Upper lobe of right lung (tissue), 1 donor: ENCODE measurements at places on chromosomes 1 and 21. TPM values are rescaled to one million over a fixed set of nuclear protein-coding genes. Genes with fewer than 3 reads are reported as not detected.

DNA sequence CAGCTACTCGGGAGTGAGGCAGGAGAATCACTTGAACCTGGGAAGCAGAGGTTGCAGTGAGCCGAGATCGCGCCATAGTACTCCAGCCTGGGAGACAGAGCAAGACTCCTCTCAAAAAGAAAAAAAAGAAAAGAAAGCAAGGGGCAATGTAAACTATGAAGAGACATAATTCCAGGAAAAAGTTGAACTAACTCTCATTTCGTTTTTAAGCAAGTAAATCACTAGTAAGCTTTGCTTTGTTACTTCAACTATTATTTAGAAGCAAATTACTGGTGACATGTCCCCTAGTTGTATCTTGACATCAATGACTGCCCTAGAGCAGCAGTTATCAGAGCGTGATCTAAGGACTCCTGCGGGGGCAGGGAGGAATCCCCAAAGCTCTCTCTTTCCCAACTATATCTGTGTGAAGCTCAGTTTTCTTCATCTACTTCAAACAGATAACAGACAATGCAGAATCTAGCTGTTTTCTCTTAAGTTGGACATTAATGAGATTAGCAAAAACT, 18.7 kb downstream of the CLSTN1 start:
- no peak for DNase-seq
- H3K4me1 ChIP-seq: peaks cover 5% of the 10 kb centered on the region
- no peaks in the 10 kb centered on the region for H3K27me3 ChIP-seq
- H3K36me3 ChIP-seq: no peaks in the 10 kb centered on the region

The FGR gene
- 149 TPM for total RNA-seq

The MAP1LC3C gene
- 14.2 TPM for total RNA-seq

The DMRTA2 gene
- not detected for total RNA-seq

- H3K27ac ChIP-seq: no peak overlapping the region
- no peak for DNase-seq
- H3K4me3 ChIP-seq: no peak overlapping the region
- H3K4me1 ChIP-seq: no peaks in the 10 kb centered on the region
- no peaks in the 10 kb centered on the region for H3K36me3 ChIP-seq
- H3K27me3 ChIP-seq: peaks cover 1% of the 10 kb centered on the region
Observed at GRCh38 chr1:230286890-230287269, 139.3 kb downstream of the PGBD5 start.

The MATN1 gene
- total RNA-seq: not detected

DNA sequence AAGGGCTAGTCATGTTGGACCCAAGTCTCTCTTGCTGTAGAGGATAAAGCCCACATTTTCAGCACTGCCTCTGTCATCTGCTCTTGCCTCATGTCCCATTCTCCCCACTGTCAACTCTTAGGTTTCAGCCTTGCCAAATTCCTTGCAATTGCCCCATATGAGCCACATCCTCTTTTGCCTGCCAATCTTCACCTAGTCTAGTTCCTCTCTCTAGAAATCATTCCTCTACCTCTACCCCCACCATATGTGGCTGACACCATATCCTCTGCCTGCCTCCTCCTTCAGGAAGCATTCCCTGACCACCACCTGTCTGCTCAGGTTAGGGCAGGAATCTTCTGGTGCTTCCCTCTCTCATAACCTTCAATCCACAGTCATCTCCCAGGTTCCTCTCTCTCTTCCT, 38.2 kb downstream of the SLC9A1 start:
- H3K36me3 ChIP-seq: peaks cover 5% of the 10 kb centered on the region
- H3K27me3 ChIP-seq: no peaks in the 10 kb centered on the region
- peaks cover 87% of the 10 kb centered on the region for H3K4me1 ChIP-seq
- DNase-seq: no peak

GRCh38 chr1:196160066-196160795, 448.0 kb downstream of the KCNT2 start:
- H3K4me1 ChIP-seq: no peaks in the 10 kb centered on the region
- H3K27me3 ChIP-seq: no peaks in the 10 kb centered on the region
- H3K4me3 ChIP-seq: no peak overlapping the region
- no peak overlapping the region for H3K27ac ChIP-seq

- peaks cover 12% of the 10 kb centered on the region for H3K4me1 ChIP-seq
- H3K27me3 ChIP-seq: no peaks in the 10 kb centered on the region
- no peaks in the 10 kb centered on the region for H3K36me3 ChIP-seq
- no peak for DNase-seq
- H3K4me3 ChIP-seq: no peak overlapping the region
Observed at GRCh38 chr1:34868230-34869049, 8.9 kb upstream of the SMIM12 start.

The CFAP107 gene
- total RNA-seq: not detected

- DNase-seq: no peak
- no peak overlapping the region for H3K4me3 ChIP-seq
- no peaks in the 10 kb centered on the region for H3K27me3 ChIP-seq
- H3K36me3 ChIP-seq: peaks cover 30% of the 10 kb centered on the region
Observed at GRCh38 chr21:45225741-45226327, 61.9 kb downstream of the POFUT2 start.

- peaks cover under 1% of the 10 kb centered on the region for H3K36me3 ChIP-seq
- H3K4me1 ChIP-seq: peaks cover 12% of the 10 kb centered on the region
- H3K27ac ChIP-seq: no peak overlapping the region
- no peaks in the 10 kb centered on the region for H3K27me3 ChIP-seq
- no peak overlapping the region for H3K4me3 ChIP-seq
- DNase-seq: no peak
Observed at GRCh38 chr1:206898915-206899431, 1.7 kb downstream of the IL24 start.

The TMPRSS15 gene
- not detected for total RNA-seq

DNA sequence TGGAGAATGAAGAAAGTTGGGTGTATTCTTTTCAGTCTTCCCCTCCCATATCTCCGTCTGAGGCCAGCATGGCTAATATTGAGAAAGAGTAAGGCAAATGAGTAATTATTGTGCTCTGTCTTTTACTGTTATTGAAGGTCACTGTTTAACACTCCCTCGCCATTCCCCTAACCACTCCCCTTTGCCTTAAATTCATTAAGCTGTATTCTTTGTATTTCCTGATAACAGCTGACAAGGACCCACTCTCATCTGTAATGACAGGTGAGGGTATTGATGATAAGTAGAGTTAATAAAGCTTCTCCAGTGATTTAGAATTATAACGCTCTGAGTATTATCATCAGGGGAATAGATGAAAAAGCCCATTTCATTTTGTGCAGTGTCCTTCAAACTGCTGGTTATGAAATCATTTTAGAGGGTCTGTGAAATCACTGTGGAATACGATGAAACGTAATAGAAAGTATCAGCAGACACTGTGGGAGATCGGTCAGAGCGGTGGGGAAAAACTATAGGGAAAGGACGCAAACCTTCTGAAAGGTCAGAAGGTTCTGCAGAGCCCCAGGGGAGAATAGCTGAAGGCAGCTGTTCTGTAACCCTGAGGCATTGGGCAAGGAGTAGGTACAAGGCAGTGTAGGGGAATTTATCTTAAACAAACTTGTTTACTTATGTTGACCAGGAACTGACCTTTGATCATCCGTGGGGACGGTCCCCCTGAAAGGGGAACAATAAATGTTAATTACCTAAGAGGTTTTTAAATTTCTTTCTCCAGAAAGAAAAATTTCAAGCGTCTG, 46.3 kb upstream of the CACYBP start:
- no peaks in the 10 kb centered on the region for H3K36me3 ChIP-seq
- H3K27ac ChIP-seq: peak overlapping the region; percentile 0
- no peak for DNase-seq
- no peak overlapping the region for H3K4me3 ChIP-seq

- H3K4me3 ChIP-seq: no peak overlapping the region
- no peaks in the 10 kb centered on the region for H3K4me1 ChIP-seq
- no peak for DNase-seq
- H3K27ac ChIP-seq: no peak overlapping the region
- no peaks in the 10 kb centered on the region for H3K27me3 ChIP-seq
Observed at GRCh38 chr1:44602634-44603628, 71.3 kb downstream of the TMEM53 start.

DNA sequence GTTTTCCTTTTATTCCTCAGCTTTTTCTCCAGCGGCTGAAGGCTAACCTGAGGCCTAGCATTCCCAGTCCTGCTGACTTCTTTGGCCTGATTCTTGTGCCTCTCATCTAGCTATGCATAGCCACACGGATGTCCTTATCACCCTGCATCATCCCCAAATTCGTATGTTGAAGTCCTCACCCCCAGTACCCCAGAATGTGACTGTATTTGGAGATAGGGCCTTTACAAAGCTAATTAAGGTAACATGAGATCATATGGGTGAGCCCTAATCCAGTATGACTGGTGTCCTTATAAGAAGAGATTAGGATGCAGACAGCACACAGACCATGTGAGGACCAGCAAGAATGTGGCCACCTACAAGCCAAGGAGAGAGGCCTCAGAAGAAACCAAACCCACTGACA, 44.6 kb downstream of the CDCP2 start:
- no peaks in the 10 kb centered on the region for H3K36me3 ChIP-seq
- no peak for DNase-seq

DNA sequence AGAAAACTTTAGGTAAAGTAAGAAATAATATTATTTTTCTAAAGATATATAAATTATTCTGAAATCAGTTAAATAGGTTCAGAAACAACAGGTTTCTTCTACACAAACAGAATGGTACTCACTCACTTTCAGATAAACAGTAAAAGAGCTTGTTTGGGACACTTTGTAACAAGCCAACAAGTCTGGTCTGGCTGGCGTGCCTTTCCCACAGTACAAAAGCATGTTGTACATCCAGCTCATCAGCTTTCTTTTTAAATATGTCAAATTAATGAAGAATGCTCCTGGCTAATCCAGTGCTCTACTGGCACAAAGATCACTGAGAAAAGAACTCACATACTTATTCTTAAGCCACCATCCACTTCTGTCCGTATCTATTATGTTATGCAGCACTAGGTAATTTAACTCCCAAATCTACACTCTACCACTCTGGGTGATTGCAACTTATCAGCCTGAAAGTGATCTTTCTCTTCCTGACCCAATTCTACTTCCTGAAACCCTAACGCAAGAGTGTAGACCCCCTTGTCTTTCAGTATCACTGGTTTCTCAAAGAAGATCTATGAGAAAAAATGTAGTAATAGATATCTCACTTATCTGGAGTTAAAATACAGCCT, 32.6 kb downstream of the TRIT1 start:
- H3K4me1 ChIP-seq: peaks cover 16% of the 10 kb centered on the region
- H3K27ac ChIP-seq: no peak overlapping the region
- H3K36me3 ChIP-seq: peaks cover 14% of the 10 kb centered on the region
- no peak overlapping the region for H3K4me3 ChIP-seq

DNA sequence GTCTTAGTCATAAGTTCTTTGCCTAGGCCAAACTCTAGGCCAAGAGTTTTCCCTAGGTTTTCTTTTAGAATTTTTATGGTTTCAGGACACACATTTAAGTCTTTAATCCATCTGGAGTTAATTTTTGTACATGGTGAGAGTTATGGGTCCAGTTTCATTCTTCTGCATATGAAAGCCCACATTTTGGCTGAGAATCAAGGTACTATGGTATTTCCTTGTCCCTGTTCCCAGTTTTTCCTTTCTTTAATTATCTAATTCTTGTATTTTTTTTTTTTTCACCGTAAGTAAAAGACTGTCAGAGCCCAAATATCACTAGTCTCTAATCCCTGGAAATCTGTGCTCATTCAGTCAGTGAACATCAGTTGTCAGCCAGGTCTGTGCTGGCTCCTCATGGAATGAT, 105.4 kb downstream of the MAP3K21 start:
- H3K36me3 ChIP-seq: no peaks in the 10 kb centered on the region
- no peak overlapping the region for H3K4me3 ChIP-seq
- DNase-seq: no peak
- H3K4me1 ChIP-seq: no peaks in the 10 kb centered on the region

DNA sequence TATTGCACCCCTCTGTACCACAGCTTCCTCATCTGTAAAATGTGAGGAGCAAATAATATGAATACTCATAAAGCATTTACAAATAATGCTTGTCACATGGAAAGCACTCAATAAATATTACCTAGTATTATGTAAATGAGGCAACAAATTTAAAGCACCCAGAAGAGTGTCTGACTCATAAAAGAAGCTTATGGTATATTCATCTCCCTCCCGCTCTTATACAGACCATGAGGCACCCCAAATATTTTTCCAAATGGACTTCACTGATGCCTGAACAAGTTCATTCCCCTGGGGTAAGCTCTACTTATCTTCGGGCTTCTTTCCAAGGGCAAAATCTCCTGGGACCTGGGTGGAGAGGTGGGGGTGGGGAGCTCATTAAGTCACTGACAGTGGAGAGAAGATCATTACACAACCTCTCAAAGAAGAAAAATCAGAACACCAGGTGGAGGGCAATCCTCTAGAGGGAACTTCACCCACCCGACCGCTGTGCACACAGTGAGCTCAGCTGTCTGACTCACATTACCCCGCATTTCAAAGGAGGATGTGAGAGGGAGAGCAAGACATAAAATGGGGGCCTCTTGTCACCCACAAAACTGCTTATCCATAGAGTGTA, 166.2 kb downstream of the ASTN1 start:
- no peak overlapping the region for H3K27ac ChIP-seq
- no peaks in the 10 kb centered on the region for H3K4me1 ChIP-seq
- no peaks in the 10 kb centered on the region for H3K36me3 ChIP-seq
- no peak for DNase-seq
- H3K4me3 ChIP-seq: no peak overlapping the region
- no peaks in the 10 kb centered on the region for H3K27me3 ChIP-seq

DNA sequence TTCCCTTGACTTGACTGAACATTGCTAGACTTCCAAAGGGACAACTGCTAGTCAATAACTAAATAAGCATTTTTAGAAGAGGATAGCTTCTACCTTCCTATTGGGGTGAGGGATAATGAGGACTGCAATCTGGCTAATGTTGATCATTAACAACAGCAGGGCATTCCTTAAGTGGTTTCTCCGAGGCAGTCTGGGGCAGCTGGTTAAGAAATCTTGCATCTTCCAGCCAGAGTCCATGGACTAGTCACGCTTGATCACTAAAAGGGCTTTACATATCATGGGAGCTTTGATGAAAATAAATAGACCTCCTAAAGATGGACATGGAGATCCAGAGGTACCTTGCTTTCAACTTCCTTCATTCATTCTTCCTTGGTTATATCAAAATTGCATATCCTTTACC, 329.4 kb upstream of the ESRRG start:
- H3K36me3 ChIP-seq: no peaks in the 10 kb centered on the region
- no peak overlapping the region for H3K27ac ChIP-seq
- no peak for DNase-seq
- H3K4me3 ChIP-seq: no peak overlapping the region
- no peaks in the 10 kb centered on the region for H3K4me1 ChIP-seq
- no peaks in the 10 kb centered on the region for H3K27me3 ChIP-seq

DNA sequence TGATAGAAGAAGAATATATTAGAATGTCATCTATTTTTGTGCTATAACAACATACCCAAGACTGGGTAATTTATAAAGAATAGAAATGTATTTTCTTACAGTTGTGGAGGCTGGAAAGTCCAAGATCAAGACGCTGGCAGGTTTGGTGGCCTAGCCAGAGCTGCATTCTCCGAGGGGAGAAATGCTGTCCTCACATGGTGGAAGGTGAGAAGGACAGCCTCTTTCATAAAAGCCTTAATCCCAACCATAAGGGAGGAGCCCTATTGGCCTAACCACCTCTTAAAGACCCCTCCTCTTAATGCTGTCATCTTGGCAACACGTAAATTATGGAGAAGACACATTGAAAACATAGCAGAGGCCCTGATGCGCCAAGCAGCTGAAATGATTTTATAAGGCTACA, 60.1 kb upstream of the KAZN start:
- no peaks in the 10 kb centered on the region for H3K36me3 ChIP-seq
- DNase-seq: no peak
- H3K27me3 ChIP-seq: no peaks in the 10 kb centered on the region
- H3K27ac ChIP-seq: no peak overlapping the region

The KRTAP7-1 gene
- total RNA-seq: not detected

- H3K4me1 ChIP-seq: no peaks in the 10 kb centered on the region
- no peaks in the 10 kb centered on the region for H3K36me3 ChIP-seq
- H3K27me3 ChIP-seq: no peaks in the 10 kb centered on the region
- H3K27ac ChIP-seq: no peak overlapping the region
Observed at GRCh38 chr1:113579256-113580018, 179.8 kb downstream of the PHTF1 start.
